Hematopoietic multipotent progenitor cell treated with erythropoietin and hydrocortisone succinate and interleukin-3 and kit ligand, for 17 days (in vitro differentiated cells): ENCODE measurements at places on chromosomes 7 and 10.

- no peak for DNase-seq
Measured at GRCh38 chr7:116574025-116574822, 49.4 kb downstream of the CAV1 start.

GRCh38 chr10:114975091-114975490 is 37.1 kb downstream of the TRUB1 start:
- DNase-seq: no peak

DNA sequence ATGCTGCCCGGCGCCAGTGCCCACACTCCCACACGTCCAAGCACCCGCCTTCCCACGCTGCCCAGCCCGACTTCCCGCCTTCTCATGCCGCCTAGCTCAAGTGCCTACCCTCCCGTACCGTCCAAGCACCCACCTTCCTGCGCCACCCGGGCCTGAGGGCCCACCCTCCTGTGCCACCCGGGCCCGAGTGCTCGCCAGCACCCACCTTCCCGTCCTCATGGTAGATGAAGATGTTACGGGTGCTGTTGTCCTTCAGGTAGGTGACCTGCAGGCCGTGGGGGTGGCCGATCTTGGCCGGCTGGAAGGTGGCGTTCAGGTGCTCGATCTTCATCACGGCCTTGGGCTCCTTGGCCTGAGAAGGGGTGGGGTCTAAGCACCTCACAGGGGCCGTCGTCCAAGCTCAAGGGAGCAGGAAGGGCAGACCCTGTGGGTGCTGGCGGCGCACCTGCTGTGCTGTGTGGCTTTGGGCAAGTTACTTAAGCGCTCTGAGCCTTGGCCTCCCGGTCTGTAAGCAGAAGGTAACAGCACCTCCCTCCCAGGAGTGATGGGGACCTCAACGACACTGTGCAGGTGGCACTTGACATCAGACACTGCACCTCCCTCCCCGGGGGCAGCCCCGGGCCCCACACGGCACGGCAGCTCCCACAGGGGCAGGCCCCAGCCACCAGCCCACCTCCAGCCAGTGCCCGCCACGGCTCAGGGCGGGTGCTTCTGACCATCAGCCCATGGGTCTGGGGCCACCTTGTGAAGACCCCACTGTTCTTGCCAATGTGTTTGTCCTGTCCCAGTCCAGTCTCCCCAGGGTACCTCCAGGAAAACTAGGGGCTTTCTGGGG is 27.8 kb downstream of the GET4 start:
- no peak for DNase-seq

GRCh38 chr7:138610671-138611170 is 90.4 kb downstream of the SVOPL start:
- no peak for DNase-seq

DNA sequence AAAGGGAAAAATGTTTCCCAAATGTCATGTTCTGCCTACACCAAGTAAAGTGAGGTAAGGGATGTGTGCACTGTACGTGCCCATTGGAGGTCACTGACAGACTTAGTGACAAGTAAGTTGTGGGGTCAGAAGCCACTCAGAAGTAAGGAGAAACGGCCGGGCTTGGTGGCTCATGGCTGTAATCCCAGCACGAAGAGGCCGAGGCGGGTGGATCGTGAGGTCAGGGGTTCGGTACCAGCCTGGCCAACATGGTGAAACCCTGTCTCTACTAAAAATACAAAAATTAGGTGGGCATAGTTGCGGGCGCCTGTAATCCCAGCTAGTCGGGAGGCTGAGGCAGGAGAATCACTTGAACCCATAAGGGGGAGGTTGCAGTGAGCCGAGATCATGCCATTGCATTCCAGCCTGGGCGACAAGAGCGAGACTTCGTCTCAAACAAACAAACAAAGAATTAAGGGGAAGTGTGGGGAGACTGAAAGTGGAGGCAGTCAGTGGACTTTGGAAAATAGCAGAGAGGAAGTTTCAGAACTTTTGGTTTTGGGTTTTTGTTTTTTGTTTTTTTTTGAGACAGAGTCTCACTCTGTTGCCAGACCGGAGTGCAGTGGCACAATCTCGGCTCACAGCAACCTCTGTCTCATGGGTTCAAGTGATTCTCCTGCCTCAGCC is 114.8 kb downstream of the WDFY4 start:
- DNase-seq: no peak

DNA sequence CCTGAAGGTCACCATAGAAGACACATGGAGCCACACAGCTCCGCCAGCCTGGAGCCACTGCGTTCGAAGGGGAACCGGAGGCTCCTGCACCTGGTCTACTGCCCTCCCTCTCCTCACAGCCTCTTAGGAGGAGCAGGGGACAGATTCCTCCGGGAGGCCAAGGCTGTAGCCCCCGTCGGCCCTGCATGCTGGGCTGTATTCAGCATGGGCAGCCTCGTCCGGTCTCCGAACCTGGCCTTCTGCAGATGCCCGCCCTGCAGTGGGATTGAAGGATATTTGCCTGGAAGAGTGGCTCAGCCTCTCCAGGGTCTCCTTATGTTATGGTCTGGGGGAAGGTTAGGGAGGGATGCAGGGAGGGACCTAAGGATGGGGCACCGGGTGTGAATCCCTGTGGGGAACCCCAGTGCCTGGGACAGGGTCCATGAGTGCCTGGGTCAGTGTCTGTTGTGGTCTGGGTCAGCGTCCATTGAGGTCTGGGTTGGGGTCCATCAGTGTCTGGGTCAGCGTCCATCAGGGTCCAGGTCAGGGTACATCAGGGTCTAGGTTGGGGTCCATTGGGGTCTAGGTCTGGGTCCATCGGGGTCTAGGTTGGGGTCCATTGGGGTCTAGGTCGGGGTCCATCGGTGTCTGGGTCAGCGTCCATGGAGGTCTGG is 13.0 kb upstream of the SCART1 start:
- no peak for DNase-seq
